ENCODE measurements at places on chromosomes 13 and 19.
A peak's percentile ranks its signal among the peaks of the same experiment; 100 is the strongest.

DNA sequence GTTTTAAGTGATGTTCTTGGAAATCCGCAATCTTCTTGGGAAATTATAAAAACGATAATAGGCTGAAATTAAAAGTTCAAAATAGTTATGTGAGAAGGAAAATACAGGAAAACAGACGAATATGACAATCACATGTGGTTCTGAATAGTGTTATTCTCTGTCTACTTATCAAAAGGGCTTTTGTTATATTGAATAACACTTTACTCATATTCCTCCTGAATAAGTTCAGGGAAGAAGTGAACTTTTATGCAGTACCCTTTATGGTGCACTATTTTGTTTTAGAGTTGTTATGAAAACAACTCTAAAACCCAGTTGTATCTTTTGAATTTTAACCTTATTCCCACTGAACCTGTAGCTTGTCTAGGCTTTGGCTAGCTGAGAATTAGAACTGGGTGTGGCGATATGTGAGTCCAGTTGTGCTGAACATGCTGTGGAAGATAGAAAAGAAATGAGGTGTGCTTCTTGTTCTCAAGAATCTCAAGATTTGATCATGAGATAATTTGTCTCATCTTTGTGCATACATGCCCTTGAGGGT is 384.4 kb downstream of the LMO7 start:
- no peak for DNase-seq

- no peak for DNase-seq
Observed at GRCh38 chr19:17210296-17210695, 4.9 kb upstream of the USE1 start.

DNA sequence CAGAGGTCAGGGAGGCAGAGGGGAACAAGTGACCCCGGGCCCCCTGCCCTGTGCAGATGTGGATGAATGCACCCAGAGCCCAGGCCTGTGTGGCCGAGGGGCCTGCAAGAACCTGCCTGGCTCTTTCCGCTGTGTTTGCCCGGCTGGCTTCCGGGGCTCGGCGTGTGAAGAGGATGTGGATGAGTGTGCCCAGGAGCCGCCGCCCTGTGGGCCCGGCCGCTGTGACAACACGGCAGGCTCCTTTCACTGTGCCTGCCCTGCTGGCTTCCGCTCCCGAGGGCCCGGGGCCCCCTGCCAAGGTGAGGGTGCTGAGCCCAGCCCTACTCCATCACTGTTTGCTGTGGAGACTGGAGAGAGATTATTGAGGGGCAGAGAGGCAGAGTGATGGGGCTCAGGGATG is 9.9 kb downstream of the LTBP4 start:
- no peak for DNase-seq

DNA sequence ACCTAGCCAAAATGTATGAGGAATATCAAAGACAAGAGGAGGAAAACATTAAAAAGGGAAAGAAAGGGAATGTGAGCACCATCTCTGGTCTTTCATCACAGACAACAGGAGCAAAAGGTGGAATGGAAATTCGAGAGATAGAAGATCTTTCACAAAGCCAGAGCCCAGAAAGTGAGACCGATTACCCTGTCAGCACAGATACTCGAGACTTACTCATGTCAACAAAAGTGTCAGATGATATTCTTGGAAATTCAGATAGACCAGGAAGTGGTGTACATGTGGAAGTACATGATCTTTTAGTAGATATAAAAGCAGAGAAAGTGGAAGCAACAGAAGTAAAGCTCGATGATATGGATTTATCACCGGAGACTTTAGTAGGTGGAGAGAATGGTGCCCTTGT is 217.0 kb downstream of the NBEA start:
- no peak for DNase-seq

DNA sequence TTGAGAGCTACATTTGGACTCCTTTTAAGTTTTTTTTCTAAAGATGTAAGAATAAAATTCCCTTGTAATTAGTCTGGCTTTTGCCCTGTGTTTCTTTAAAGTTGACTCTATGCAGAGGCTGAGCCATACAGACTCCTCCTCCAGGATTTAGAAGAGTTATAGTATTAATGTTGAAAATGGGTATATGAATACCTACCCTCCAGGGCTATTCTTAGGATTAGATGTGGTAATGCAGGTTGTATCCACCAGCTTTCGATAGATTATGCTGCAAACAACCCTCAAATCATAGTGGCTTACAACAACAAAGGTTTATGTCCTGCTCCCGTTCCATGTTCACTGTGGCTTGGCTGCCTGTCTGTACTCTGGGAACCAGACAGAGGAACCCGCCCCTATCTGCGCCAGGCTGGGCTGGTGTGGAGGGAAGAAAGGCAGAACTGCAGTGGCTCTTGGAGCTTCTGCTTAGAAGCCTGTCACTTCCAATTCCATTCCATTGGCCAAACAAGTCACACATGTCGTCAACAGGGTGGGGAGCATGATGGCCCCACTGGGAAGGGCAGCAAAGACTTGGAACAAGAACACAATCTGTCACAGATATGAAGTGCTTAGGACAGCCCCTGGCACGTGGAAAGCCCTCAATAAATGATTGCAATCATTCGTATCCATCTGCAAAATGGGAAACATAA is 290.8 kb downstream of the FOXO1 start:
- DNase-seq, result no peak

DNA sequence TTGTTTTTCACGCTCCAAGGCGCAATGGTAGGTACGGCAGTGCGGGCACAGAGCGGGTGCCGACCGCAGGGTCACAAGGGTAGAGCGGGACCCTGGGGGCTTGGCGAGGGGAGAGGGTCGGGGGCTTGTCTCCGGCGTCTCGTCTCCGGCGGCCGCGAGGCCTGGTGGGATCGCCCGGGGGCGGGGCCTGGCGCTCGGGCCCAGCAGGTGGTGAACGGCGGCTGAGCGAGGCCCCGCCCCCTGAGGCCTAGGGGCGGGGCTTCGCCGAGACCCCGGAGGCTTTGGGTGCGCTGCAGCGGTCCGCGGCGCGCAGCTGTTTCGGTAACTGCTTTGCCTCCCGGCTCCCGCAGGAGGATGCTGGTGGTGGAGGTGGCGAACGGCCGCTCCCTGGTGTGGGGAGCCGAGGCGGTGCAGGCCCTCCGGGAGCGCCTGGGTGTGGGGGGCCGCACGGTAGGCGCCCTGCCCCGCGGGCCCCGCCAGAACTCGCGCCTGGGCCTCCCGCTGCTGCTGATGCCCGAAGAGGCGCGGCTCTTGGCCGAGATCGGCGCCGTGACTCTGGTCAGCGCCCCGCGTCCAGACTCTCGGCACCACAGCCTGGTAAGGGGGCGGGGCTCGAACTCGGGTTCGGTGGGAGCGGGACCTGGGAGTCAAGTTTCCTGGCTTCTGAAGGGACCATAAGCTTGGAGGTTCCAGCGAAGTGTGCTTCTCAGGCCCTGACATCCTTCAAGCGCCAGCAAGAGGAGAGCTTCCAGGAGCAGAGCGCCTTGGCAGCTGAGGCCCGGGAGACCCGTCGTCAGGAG is at the start of gene TSEN34:
Gene TSEN34, plus strand, starts transcription at position 298 of the 800 bp plus-strand sequence. Its CDS starts 57 bp downstream, at position 355.
- peak; percentile 72 for DNase-seq

GRCh38 chr13:21069561-21070004 is 8.2 kb upstream of the LATS2 start:
- no peak for DNase-seq

DNA sequence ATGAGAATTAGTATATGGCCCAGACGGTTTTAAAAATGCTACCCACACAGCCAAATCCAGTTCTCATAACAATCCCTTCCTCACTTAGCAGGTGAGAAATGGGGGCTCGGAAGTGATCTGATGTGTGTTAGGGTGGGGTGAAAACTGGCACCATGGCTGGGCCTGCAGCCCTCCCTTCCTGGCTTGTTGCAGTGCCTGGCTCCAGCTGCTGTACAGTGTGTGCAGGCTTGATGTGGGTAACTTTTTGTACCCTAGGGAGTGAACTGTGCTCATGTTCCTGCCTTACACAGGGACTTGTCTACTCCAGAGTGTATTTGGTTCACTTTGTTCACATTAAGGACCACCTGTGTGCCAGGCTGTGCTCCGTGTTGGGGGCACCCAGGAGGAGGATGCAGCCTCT is 177.2 kb downstream of the LMO7 start:
- no peak for DNase-seq

DNA sequence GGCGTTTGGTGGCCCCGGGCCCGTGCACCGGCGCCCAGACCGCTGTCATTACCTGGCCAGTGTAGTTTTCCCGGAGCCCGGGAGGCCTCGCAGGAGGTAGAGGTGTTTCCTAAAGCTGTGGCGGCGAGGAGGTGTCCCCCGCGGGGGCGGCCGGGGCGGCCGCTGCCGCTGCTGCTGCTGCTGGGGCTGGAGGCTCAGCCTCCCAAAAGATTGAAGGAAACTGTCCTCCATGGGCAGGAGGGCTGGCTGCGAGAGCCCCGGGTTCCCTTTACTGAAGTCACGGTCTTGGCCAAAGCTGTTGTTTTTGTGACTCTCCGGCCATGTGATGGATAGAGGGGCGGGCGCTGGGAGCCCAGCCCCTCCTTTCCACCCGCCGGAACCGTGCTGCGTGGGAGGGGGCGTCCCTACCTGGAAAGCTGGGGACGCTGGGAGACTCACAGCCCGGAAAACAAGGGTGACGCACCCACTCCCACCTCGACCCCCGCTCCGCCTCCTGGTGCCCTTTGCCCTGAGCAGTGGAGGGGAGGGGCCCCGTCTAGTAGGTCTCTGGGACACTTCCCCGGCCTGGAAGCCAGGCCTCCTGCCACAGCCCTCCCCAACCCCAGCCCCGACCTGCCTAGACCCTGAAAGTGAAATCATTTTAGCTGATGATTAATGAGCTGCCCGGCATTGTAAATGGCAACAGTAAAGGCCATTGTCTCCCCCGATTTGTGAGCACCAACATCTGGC is at the start of gene N4BP2L1:
Gene N4BP2L1, minus strand, starts transcription at position 279 of the 729 bp plus-strand sequence. Its CDS starts 48 bp downstream, at position 231.
- peak; percentile 58 for DNase-seq

DNA sequence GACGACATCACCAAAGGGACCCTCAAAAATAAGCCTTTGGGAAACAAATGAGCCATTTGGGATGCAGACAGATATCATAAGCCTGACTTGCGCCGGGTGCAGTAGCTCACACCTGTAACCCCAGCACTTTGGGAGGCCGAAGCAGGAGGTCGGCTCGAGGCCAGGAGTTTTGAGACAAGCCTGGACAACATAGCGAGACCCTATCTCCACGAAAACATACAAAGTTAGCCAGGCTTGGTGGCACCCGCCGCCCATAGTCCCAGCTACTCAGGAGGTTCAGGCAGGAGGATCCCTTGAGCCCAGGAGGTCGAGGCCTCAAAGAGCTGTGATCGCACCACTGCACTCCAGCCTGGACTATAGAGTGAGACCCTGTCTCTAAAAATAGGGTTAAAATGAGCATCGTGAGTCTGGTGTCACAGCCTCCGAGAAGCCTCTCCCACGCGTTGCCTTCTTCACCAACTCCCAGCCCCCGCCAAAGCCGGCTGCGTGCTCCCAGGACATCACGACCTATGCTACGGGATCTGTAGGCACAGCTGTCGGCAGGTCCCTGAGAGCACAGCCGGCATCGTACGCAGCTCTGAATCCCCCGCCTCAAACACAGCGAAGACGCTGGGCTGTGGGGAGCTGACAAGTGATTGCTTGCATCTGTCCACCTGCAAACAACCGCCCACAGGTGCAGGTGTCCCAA is 1.6 kb downstream of the REXO1 start:
- DNase-seq, result no peak

DNA sequence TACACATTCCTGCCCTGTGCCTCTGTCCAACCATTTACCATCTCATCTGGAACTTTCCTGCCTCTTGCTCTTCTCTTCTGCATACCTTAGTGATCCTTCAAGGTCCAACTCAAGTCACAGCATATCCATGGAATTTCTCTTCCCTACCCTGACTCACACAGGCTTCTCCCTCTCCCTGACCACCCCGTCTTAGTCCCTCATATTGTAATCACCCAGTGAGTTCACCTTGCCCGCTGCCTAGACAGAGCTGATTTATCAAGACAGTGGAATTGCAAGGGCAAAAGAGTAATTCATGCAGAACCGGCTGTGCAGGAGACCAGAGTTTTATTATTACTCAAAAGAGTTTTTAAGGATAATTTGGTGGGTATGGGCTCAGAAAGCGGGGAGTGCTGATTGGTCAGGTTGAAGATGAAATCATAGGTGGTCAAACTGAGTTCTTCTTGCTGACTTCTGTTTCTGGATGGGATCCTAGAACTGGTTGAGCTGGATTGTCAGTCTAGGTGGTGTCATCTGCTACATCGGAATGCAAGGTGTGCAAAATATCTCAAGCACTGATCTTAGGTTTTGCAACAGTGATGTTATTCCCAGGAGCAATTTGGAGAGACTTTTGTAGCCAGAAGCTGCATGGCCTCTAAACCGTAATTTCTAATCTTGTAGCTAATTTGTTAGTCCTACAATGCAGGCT is 67.2 kb downstream of the HSPH1 start:
- DNase-seq, result no peak

GRCh38 chr13:67520886-67521285 is 290.8 kb upstream of the PCDH9 start:
- DNase-seq, result no peak

DNA sequence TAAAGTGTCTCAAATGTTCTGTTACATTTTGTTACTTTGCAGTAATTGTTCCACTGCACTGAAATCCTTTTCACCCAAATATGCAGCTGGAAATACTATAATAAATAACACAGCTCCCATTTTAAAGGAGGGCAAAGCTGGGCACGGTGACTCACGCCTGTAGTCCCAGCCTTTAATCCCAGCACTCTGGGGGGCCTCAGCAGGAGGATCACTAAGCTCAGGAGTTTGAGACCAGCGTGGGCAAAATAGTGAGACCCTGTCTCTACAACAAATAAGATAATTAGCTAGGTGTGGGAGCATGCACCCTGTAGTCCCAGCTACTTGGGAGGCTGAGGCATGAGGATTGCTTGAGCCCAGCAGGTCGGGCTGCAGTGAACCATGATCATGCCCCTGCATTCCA is 7.5 kb upstream of the UBAC2 start:
- no peak for DNase-seq

DNA sequence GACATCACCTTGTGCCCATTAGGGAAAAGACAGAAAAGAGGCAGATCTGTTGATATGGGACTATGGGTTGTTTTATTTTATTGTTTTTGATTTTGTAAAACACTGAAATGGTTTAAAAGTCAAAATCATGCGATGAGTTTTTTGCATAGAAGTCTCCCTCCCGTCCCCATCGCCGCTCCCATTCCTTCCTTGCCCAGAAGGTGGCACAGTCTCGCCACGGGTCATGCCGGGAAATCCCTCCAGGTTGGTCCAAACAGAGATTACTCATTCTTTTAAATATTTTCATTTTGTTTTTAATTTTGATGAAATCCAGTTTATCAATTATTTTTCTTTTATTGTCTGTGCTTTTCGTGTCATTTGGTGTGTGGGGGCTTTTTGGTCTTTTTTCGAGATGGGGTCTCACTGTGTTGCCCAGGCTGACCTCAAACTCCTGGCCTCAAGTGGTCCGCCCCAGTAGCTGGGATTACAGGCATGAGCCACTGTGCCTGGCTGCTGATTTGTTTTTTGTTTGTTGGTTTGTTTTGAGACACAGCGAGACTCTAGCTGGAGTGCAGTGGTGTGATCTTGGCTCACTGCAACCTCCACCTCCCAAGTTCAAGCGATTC is 9.2 kb downstream of the PGPEP1 start:
- DNase-seq, result no peak

- no peak for DNase-seq
Observed at GRCh38 chr19:310141-310651, 19.0 kb upstream of the PLPP2 start.

GRCh38 chr19:46606019-46606418 is 4.9 kb downstream of the CALM3 start:
- DNase-seq, result no peak

Measured in stimulated activated CD8-positive, alpha-beta memory T cell treated with anti-CD3 and anti-CD28 coated beads, Interleukin-7, amount 100 ng/mL, for 1 hour (primary cell).